ENCODE measurements at places on chromosomes 1 and 21.

DNA sequence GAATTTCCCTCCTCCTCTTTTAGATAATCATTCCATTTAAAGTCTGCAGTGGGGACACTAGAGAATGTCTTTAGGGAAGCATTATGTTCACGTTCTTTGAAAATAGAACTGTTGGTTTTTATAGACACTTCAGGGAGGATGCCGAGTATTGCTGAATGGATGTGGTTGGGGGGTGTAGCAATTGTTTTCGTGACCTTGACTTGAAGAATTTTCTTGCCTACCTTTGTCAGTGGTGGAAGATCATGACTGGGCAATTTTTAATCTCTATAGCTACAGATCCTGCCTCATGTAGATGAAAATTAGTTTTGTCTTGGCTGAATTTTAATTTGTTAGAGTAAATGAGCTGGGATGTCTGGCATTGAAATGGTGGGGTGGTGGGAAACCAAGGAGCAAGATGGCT lies 3.8 kb downstream of the SMG7 start:
- no peak for DNase-seq

DNA sequence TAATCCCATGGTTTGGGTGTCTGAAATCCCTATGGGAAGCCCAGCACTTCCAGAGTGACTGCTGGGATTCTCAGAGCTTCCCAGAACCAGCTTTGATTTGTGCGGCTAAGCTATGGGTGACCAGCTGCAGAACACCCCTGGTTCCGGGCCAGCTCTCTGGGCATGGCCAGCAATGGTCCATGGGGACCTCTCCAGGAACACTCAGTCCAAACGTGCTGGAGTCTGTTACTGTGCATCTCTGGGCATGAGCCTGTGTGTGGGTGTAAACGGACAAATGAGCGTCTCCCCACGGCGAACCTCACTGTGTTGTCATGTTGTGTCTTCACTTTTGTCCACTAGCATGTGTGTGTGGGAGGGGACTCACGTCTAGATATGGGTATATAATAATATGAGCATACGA lies 54.4 kb downstream of the MAB21L3 start:
- no peak for DNase-seq

DNA sequence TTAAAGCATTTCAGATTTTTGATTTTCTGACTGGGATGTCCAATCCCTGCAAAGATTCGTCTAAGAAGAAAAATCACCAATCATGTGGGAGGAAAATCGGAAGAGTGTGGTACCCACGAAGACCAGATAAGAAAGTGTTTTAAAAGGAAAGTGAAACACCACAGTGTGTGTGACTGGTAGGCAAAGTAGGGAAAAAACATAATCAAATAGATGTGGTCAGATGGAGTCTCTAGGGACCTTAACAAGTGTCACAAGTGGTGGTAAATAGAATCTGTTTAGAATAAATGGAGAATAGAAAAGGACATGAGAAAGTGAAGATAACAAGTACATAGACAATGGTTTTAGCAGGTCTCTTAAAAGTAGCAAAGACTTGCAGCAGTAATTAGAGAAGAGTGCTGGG lies 154.6 kb downstream of the SLC30A10 start:
- no peak for DNase-seq

GRCh38 chr1:153578936-153579335 lies 13.3 kb upstream of the S100A2 start:
- DNase-seq, result no peak

DNA sequence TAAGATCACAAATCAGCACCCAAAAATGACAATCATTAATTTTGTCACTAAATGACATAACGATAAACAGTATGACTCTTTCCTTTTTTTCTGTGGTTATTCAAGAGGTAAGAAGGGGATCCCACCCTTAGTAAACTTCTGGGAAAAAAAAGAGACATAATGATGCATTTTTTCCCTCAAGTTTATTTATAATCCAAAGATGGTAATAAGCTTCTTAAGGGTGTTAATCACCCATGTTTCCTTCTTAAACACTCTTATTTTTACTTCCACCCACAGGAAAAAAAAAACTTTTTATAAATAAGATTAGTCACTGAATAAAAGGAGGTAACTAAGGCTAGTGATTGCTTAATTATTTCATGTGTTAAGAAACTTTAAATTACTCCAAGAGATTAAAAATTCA lies 24.7 kb downstream of the RGS1 start:
- DNase-seq, result no peak

DNA sequence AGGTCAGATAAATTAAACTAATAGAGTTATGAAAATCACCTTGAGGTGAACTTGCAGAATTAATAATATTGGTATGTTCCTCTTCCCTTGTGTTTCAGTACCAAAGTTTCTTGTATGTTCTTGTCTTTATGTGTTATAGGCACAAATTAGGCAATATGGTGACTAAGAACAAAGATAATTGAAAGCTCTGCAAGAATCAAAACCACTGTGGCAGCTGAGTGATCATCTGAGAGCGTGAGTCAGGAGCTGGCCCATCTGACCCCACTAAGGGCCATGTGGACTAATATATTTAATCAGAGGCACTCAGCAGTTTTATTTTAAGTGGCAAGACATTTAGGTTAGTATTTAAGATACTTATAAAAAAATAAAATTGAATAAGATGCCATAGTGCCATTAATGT lies 12.8 kb upstream of the CASQ2 start:
- DNase-seq, result peak; percentile 24

- no peak for DNase-seq
Observed at GRCh38 chr1:245657371-245657770, 502.6 kb downstream of the KIF26B start.

DNA sequence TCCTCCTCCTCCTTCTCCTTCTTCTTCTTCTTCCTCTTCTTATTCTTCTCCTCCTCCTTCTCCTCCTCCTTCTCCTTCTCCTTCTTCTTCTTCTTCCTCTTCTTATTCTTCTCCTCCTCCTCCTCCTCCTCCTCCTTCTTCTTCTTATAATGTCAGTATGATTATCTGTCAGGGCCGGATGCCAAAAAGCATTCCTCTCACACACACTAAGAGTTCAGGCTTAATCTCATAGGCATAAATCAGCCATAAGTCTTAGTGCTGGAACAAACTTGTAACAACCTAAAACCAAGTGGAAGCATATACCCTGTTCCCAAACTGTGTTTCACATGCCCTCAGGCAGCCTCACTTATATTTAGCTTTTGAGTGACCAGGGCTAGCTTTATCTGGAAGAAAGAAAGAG lies 240.3 kb downstream of the LMX1A start:
- no peak for DNase-seq

DNA sequence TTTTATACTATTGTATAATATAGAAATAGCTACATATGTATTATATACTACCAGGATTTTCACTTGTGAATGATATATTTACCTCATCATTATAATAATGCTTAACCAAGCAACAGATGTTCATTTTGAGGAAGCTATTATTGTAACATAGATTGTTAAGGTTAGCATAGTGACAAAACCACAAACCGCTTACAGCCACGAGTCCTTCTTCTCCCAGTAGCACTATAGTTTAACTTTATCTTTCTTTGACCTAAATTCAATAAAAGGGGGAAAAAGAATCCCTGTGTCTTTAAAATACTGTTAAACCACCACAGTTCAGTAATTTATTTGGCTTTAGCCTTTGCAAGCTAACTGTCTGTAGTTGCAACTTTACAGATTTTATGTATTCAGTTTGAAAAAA lies 1039.4 kb upstream of the B3GALT2 start:
- no peak for DNase-seq

- no peak for DNase-seq
Observed at GRCh38 chr1:41637367-41637766, 152.9 kb upstream of the EDN2 start.

DNA sequence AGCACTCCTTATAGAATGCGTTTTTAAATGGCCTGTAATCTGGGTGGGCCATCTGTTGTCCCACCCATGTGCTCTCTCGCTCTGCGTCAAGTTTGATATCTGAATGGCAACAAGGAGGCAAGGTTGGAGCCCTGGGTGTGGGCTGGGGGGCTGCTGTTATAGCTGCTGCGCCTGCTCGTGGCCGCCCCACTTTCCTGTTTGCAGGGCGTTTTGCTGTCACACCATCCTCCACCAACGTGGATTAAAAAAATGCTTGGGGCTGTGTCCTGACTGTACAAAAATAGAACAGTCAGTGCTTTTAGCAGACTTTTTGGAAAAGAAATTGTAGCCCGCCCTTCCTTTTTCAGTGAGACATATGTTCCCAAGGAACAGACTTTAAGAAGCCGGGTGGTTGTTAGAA lies 25.4 kb downstream of the UMODL1 start:
- no peak for DNase-seq

DNA sequence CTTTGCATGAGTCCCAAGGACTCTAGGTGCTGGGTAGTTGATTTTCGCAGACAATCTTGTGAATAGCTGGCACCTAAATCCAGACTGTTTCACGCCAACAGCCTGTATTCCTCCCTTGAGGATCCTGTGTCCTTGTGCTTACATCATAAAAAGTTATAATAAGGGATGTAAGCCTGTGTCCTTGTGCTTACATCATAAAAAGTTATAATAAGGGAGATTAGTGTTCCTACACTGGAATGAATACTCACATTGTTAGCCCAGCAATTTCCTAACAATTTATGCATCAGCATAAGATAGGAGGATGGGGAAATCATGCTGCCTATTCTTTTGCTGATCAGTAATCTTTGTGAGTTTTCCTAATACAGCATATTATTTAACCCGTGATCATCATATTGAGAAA lies 4.0 kb upstream of the HSD3B2 start:
- no peak for DNase-seq

GRCh38 chr1:230401101-230401500 lies 25.0 kb downstream of the PGBD5 start:
- no peak for DNase-seq

DNA sequence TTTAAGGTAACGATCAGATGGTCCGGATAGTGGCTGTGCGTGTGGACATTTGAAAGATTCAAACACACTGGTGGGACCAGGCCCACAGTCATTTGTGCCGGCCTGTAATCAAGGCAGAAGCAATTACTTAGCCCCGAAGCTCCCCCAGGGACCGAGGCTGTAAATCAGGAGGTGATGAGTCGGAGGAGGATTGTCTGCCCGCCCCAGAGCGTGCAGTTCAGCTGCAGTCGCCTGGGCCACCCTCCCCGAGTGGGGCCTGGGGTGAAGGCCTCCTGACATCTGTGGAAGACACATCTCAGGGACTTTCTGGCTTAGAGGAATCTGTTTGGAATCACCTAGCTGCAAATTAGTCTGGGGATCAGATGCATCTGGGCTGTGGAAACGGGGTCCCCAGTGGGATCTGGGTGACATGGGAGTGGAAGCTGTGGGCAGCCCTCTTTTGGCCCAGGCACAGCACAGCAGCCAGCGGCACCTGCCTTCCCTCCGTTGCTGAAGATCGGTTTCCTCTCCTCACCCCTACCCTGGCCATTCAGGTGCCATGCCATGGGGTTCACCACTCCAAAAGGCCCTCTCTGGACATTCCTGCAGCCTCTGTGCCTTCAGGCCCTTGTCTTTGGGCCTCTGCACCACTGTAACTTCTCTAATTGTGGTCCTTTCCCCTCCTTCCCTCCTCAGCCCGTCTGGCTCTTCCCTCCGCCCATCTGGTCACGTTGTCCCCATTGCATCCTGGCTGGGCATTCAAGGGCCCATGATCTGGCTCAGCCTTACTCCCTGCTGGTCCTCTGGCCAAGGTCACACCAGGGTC lies 25.7 kb downstream of the LHX4 start:
- no peak for DNase-seq

GRCh38 chr1:60762176-60762575 lies 320.2 kb upstream of the NFIA start:
- peak; percentile 22 for DNase-seq

GRCh38 chr1:162040657-162041056 lies 17.0 kb upstream of the OLFML2B start:
- DNase-seq, result peak; percentile 66

- no peak for DNase-seq
Observed at GRCh38 chr1:58324558-58324957, 222.0 kb downstream of the OMA1 start.

- no peak for DNase-seq
Observed at GRCh38 chr1:90486134-90486824, 230.8 kb downstream of the BARHL2 start.

DNA sequence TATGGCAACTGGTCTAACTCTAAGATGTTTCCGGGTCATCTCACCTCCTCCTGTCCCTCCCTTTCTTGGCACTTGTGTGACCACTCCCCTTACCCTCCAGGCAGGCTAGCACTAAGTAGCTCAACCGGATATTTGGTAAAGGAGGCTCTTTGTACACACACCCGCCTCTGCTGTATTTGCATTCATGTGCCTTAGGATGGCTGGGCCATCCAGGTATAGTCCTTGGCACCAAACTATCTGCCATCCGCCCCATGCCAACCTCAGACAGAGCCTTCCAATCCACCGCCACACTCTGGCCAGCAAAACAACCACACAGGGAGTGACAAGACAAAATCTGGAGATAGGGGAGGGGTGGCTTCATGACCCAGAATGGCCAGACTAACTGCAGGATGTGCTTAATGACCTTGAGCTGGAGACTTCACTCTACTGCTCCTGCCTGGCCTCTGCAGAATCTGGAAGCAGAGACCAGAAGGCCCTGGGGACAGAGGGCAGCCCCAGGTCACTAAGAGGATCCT lies 59.5 kb downstream of the CDK18 start:
- no peak for DNase-seq

- DNase-seq, result no peak
Observed at GRCh38 chr1:204970937-204971336, 72.1 kb upstream of the CNTN2 start.

GRCh38 chr1:229410692-229411433 lies 23.0 kb downstream of the ACTA1 start:
- DNase-seq, result peak; percentile 62

GRCh38 chr1:192565946-192566345 lies 9.6 kb upstream of the RGS1 start:
- DNase-seq, result no peak

GRCh38 chr1:14737561-14738094 lies 139.1 kb downstream of the KAZN start:
- no peak for DNase-seq

DNA sequence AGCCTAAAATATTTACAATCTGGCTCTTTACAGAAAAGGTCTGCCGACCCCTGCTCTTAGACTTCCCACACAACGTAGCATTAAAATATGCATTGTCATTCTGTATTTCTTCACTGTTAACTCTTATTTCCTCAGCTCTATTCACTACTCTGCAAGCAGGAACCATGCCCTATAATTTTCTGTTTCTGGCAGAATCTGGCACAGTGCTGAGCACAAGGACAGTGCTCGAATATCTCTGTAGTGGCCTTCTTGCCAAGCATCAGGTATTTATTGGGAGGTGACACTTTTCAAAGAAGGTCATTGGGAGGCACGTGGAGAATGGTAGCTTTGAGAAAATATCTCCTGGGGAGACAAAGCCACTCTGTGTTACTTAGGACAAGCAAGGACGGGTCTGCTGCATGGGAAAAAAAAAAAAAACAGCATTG lies 77.9 kb downstream of the PSMG1 start:
- peak; percentile 38 for DNase-seq
